ENCODE measurements at places on chromosomes 4 and X.

- no peak for DNase-seq
Measured at GRCh38 chr4:81648576-81649275, 177.0 kb upstream of the RASGEF1B start.

- peak; percentile 55 for DNase-seq
Measured at GRCh38 chr4:177339477-177340374, 30.1 kb downstream of the NEIL3 start.

DNA sequence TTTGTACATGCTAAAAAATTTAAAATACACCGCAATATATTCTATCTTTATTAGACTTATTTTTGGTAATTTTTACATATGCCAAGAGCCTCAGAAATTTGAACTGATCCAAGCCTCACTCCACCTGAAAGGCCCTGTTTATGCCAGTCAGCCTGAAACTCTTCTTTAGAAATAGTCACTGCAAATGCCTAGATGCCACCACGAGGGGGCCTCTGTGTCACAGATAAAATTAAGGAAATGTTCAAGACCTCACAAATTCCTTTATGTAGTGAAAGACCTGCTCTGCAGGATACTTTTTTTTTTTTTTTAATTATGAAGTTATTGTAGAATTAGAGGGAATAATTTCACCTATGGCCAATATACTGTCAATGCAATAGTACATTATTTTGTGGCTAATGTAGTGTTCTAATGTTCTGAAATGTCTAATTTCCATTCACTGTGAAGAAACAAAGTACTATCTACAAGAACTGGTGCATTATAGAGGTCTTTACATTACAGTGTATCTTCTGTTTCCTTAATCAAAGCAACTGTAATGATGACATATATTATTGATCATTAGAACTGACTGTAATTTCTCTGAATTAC is 69.8 kb downstream of the DTHD1 start:
- DNase-seq = peak; percentile 75

DNA sequence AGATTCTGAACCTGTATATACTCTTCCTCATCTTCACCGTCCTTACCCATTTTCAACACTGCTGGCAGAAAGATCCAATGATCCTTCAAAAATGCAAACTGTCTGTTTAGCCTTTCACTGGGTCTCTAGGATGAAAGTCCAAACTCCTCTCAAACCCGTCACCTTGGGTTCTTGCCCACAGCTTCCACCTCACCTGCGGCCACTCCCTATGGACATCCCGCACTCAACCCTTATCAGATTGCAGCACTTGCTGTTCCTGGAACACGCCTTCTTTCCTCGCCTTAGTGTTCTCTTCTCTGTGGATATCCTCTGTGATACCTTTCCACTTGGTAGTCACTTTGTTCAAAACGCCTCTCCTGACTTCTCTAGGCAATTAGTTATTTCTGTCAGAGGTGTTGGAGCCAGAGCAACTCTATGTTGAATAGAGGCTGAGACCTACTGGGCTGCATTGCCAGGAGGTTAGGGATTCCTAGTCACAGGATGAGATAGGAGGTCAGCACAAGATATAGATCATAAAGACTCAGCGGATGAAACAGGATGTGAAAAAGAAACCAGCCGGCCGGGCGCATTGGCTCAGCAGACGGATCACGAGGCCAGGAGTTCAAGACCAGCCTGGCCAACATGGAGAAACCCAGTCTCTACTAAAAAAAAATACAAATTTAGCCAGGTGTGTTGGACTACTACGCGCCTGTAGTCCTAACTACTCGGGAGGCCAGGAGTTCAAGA is 4.2 kb upstream of the NOCT start:
- DNase-seq = no peak

- DNase-seq = no peak
Measured at GRCh38 chr4:98343626-98344025, 82.4 kb downstream of the RAP1GDS1 start.

Measured in eye (tissue), 1 donor.